ENCODE measurements at places on chromosomes 1 and 21.
A peak's percentile ranks its signal among the peaks of the same experiment; 100 is the strongest.

DNA sequence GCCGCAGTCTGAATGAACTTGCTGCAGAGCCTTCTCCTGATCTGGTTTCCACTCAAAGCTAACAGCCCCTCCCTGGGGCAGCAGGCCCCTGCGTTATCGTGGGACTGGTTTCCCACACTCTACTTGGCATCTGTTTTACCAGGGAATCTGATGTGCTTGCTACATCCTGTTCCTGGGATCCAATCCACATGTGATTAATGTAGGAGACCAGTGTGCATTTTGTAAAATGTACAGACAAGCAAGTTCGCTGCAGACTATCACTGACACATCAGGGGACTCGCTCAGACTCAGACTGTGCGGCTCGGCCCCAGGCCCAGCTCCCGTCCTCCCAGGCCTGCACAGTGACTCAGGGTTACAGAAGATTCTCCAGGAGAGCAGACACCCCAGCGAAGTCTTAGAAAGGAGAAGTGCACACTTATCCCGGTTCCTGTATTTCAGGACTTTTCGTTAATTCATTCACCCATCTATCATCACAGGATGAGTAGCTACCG lies 340.1 kb downstream of the MATN1 start:
- no peak for DNase-seq

GRCh38 chr1:15212216-15212953 lies 34.6 kb upstream of the FHAD1 start:
- peak; percentile 16 for DNase-seq

- no peak for DNase-seq
Observed at GRCh38 chr1:225500624-225501192, 72.9 kb upstream of the LBR start.

- DNase-seq: no peak
Observed at GRCh38 chr1:180907313-180908055, 5.2 kb upstream of the KIAA1614 start.

DNA sequence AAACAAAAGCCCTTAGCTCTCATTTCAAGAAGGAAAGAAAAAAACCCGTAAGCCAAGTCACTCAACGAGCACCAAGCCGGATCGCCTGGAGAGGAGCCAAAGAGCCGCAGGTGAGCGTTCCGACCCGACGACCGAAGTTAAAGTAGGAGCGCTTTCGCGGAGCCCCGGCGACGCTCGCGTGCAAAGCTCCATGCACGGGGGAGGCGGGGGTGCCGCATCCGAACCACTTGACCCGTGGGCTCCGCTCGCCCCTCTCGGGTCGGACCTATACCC lies 382 bp downstream of the GPBP1L1 start:
- peak; percentile 52 for DNase-seq

DNA sequence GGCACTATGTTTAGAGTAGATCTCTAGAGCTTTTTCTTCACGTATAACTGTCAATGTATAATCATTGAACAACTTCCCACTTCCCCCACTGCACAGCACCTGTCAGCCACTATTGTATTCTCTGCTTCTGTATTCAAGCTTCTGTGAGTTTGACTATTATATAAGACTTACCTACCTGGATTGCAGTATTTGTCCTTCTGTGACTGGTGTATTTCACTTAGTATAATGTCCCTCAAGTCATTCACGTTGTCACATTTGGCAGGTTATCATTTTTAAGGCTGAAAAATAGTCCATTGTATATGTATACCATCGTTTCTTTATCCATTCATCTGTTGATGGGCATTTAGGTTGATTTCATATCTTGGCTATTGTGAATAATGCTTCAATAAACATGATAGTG lies 969.5 kb upstream of the B3GALT2 start:
- DNase-seq: no peak

Measured in suppressor macrophage (primary cell).